Adrenal gland (tissue), 19 donors: ENCODE measurements at places on chromosomes 5 and 9. TPM values are rescaled to one million over a fixed set of nuclear protein-coding genes. Genes with fewer than 3 reads are reported as not detected.

DNA sequence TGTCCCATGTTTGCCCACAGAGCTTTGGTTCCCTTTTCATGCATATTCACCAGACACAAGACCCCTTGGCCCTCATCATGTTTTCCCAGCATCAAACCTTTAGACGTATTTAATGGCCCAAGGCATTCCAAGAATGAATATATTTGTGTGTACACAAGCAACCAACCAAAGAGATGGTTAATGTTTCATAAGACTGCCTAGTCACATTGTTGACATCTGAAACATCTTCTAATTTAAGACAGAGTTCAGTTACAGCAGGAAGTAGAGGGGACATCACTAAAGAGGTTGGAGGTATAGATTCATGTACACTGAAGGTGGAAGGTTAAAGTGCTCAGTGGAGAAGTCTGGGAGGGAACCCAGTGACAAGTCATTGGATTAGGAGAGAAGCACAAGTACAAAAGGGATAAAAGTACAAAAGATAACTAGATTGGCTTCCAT, 49.1 kb downstream of the SUSD1 start:
- DNase-seq: no peak

DNA sequence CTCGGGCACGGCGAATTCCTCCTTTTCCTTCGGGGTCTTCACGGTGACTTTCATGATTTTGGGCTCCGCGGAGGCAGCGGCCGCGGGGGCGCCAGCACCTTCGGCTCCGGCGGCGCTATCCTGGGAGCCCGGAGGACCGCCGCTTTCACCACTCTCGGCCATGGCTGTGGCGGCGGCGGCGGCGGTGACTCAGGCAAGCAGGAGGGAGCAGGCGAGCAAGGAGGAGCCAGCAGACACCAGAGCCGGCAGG, 315 bp downstream of the UBQLN1 start:
- DNase-seq: peak; percentile 86

GRCh38 chr9:8889100-8889499, 1089.5 kb upstream of the DMAC1 start:
- DNase-seq: no peak

GRCh38 chr5:108345541-108346171, 36.2 kb downstream of the FBXL17 start:
- no peak for DNase-seq

- DNase-seq: no peak
Observed at GRCh38 chr9:131031005-131031641, 22.1 kb downstream of the LAMC3 start.

CMYA5 gene
- 2.1 TPM for total RNA-seq
